ENCODE measurements at places on chromosomes 2 and 18.

- DNase-seq = no peak
These were observed 13.0 kb upstream of the PROC start for GRCh38 chr2:127405255-127405610.

DNA sequence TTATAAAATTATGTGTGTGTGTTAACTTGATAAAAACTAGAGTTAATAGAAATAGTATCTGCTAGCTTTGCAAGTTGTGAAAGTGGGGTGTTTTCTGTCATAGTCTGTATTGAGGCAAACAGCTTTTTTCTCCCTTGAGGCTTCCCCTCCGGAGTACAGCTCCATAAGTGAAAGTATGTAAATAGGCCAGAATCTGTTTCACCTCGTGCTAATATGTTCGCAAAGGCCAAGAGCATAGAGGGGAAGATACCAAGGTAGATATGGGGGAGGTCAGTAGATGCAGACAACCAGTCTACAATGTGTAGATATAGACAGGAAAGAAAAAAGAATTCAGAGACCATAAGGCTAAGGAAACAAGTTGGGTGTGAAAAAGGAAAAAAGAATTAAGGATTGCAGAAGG lies 72.9 kb downstream of the PTRHD1 start:
- no peak for DNase-seq

- peak; percentile 62 for DNase-seq
These were observed 74.8 kb downstream of the NFATC1 start for GRCh38 chr18:79470547-79470946.

GRCh38 chr18:57431002-57431382 lies 4.2 kb upstream of the ONECUT2 start:
- DNase-seq = no peak

GRCh38 chr2:217838409-217838831 lies 164.4 kb downstream of the TNS1 start:
- DNase-seq = no peak

DNA sequence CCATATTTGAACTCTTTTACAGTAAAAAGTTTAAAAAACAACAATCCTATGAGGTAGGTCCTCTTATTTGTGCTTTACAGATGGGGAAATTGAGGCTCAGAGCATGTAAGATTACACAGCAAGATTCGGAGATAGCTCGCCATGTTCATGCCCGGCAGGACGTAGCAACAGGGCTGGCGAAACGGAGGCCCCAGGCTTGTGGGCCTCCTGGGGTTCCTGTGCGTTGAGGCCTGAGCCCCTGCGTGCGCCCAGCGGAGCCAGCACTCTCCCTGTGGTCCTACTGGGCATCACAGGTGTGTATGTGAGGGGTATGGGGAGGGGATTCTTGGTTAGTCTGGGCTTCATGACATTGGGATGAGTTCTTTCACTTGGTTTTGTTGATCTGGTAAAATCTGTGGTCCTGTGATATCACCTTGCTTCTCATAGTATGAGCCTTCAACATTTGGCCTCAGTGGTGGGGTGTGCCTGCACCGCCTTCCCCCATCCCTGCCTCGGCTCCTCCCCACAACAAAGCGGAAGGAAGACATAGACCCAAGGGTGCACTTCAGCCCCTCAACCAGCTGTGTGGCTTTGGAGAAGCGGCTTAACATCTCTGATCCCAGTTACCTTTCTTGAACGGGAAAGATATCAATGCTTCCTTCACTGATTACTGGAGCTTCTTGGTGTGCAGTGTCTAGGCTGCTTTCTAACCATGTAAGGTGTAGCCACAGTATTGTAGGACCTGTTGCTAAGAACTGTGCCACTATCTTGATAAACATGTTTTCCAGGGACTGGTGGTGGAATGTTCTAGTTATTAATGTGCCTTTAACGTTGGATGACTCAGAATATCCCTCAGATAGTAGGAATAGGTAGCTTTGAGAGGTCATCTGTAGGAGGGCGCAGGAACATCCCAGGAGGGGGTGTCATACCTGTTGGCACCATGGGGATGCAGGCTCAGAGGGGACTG lies 37.2 kb downstream of the HPCAL1 start:
- no peak for DNase-seq

GRCh38 chr18:2302628-2303516 lies 268.4 kb downstream of the METTL4 start:
- DNase-seq = no peak

DNA sequence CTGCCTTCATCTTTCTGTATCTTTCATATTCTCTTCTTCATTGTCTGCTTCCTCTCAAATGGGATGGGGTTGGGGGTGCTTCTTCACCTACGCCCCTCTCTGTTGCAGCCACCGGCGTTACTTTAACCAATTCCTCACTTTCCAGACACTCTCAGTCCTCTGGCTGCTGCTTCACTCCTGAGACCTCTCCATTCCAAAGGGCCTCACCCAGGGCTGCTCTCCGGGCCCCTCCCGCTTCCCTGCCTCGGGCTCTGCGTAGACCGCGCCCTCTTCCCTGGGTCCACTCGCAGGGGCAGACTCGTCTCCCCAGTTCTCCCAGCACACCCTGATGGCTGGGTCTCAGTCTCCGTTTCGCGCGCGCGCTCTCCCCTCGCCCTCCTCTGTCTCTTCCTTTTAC lies 926 bp downstream of the SERPINB8 start:
- peak; percentile 55 for DNase-seq

DNA sequence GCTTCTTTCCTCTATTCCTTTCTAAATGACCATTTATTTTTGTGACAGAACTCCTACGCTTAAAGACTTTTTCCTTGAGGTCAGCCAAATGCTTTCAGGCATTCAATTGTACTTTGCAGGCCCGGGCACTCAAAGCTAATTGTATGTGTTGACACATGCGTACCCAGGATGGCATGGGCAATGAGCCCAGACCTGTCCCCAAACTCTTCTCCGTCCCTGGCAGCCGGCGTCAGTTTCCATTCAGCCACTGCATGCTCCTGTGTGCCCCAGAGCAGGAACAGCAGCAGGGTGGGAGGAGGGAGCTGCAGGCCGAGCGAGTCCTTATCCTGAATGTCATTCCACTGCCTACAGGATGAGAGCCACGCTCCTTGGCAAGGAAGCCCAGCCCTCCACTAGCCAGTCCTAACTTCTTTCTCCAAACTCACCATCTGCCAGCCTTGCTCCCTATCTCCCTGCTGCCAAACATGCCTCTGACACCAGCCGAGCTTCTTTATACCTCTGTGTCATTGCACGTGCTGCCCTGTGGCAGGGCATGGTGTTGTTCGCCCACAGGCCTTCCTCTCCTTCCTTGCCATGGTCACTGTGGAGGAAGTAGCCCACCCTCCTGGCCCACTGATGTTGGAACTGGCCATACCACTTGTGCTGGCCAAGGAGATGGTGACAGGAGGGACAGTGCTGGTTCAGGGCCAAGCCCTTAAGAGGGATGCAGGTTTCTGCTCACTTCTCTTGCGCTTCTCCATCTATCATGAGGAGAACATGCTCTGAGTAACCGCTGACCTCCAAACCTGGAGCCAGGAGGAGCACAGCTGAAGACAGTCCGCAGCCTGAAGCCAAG lies 116.9 kb upstream of the FHL2 start:
- DNase-seq = no peak

GRCh38 chr2:186380805-186381204 lies 105.3 kb upstream of the ZC3H15 start:
- DNase-seq = no peak

DNA sequence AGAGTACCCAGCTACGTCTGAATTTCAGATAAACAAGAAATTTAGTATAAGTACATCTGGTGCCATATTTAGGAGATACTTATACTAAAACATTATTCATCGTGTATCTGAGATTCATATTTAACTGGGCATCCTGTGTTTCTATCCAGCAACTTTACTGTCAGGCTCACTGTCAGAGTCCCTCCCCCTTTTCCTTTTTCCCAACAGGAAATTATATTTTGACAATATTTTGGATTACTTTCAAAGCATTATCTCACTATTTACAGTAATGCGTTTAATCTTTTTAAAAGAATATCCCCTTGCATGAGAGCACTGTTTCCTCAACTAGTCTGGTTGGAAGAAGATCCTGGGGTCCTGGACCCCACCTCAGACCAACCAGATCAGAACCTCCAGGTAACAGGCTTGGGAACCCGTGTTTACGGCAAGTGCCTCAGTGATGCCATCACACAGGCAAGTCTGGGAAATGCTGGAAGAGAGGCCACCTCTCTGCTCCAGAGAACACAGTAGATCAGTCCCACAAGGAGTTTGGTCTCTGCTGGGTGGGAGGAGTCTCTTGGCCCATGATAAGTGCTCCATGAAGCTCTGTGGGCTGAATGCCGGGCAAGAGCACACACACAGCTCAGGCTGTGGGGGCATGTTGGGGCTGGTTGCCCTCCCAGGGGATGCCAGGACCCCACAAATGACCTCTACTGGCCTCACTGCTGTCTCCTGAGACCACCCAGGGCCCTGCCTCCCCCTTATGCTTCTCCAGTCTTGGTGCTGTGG lies 84.2 kb upstream of the UXS1 start:
- DNase-seq = no peak

DNA sequence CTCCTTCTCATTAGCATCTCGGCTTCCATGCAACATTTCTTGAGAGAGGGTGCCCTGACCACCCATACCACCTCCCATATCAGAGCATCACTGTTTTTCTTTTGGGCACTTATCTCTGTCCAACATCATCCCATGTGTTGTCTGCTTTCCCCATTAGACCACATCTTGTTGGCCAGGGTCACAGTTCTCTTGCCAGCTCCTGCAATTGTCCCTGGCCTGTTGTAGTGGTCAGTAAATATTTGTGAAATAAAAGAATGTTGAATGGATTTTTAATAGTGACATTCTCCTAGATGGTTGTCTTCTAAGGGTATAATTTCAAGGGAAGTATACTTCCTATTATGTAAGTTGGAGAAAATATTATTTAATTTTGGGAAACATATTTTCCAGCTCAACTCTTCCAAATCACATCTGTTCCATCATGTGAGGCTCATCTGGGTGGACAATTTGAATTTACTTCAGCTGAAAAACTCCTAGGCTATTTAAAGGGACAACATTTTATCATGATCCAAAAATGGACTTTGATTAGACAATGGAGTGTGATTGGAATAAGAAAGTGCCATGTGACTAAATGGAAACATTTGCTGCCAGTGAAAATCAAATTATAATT lies 83.0 kb downstream of the MOGAT1 start:
- no peak for DNase-seq

DNA sequence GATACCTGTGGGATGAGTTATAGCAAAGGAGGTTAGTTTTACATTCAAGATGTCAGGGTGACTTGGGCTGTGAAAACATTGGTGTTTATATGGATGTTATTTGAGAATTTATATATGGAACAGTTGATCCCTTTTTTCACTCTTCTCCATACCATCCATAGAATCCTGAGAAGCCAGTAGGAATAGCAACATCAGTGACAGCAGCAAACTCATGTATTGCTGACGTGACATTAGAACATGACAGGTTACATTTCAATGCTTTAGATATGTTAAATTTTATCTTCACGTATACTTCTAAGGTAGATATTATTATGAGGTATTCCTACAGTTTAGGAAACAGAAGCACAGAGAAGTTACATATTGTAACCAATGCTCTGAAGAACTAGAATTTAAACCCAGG lies 745.2 kb upstream of the GCFC2 start:
- DNase-seq = no peak

DNA sequence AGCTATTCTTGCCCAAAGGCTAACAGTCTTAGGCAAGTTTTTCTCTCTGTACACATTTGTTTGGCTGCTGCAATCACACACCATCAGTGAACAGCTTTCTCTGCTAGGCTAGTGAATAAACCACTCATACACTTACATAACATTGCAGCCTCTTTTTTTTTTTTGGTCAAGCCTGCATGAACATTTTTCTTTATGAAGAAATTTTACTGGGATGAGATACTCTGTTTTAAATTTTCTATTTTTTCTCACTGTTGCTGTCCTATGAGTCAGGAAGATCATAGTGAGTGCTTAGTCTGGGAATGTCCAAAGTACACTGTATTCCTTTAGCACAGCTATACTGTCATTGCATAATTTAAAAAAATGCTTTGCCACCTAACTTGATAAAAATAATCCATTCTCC lies 58.5 kb downstream of the ROCK1 start:
- DNase-seq = no peak

GRCh38 chr2:118850901-118851415 lies 3.5 kb upstream of the EN1 start:
- no peak for DNase-seq

- DNase-seq = no peak
These were observed 77.3 kb downstream of the XDH start for GRCh38 chr2:31337197-31337596.

DNA sequence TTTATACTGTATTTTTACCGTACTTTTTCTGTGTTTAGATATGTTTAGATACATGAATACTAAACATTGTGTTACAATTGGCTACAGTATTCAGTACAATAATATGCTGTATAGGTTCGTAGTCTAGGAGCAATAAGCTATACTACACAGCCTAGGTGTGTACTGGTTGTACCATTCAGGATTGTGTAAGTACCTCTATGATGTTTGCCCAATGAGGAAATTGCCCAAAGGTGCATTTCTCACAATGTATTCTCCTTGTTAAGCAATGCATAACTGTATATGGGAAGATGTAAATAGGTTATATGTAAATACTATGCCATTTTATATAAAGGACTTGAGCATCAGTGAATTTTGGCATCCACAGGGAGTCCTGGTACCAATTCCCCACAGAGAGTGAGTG lies 10.7 kb downstream of the EIF2AK2 start:
- DNase-seq = no peak

GRCh38 chr2:102279391-102279735 lies 32.0 kb upstream of the IL1RL1 start:
- DNase-seq = no peak

- DNase-seq = no peak
These were observed 21.4 kb upstream of the FRZB start for GRCh38 chr2:182887753-182888415.

DNA sequence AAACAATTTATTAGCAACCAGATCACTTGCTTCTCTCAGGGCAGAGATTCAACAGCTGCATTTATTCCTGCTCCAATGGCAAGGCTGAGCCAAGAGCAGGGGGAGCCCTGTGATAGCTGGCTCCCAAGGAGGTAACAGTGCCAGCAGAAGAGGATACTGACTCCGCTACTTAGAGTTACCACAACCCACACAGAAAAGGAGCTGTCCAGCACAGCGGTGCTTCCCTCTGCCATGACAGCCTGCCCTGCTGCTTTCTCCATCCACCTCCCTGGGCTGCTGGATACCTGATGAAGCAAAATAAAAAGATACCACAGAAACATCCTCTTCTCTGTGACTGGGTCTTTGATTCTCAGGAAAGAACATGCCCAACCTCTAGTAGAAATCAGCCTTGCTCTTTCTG lies 467.2 kb downstream of the LRRTM4 start:
- peak; percentile 40 for DNase-seq

- no peak for DNase-seq
These were observed 291.8 kb upstream of the HS6ST1 start for GRCh38 chr2:128610496-128610895.

DNA sequence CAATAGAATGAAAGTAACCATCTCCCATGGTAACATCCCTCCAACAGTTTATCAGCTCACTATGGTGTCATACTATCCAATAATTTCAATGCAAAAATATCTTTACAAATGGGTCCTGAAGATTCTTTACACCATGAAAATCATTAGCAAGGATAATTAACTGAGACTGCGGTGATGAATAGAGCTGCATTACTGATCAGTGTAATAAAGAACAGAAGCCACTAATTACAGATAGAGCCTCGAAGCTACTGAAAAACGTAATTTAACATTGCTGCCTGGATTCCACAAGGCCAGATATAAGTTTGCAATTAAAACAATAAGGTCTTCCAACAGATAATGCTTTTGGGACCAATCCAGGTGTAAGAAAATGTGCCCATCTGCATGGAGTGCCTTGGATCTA lies 1245.8 kb upstream of the SLC39A10 start:
- no peak for DNase-seq
